ENCODE measurements at places on chromosomes 16 and 17. TPM values are rescaled to one million over a fixed set of nuclear protein-coding genes. Genes with fewer than 3 reads are reported as not detected.

- no peak overlapping the region for H3K27ac ChIP-seq
- H3K4me3 ChIP-seq: no peak overlapping the region
- peaks cover 37% of the 10 kb centered on the region for H3K4me1 ChIP-seq
- H3K36me3 ChIP-seq: peaks cover 69% of the 10 kb centered on the region
Observed at GRCh38 chr17:49703557-49704277, 4.0 kb downstream of the SLC35B1 start.

GRCh38 chr17:77327181-77327565, 186.4 kb downstream of the SEC14L1 start:
- DNase-seq: peak; percentile 12
- H3K4me3 ChIP-seq: no peak overlapping the region
- H3K4me1 ChIP-seq: peaks cover 63% of the 10 kb centered on the region
- H3K27ac ChIP-seq: peak overlapping the region; percentile 97
- H3K36me3 ChIP-seq: no peaks in the 10 kb centered on the region

DNA sequence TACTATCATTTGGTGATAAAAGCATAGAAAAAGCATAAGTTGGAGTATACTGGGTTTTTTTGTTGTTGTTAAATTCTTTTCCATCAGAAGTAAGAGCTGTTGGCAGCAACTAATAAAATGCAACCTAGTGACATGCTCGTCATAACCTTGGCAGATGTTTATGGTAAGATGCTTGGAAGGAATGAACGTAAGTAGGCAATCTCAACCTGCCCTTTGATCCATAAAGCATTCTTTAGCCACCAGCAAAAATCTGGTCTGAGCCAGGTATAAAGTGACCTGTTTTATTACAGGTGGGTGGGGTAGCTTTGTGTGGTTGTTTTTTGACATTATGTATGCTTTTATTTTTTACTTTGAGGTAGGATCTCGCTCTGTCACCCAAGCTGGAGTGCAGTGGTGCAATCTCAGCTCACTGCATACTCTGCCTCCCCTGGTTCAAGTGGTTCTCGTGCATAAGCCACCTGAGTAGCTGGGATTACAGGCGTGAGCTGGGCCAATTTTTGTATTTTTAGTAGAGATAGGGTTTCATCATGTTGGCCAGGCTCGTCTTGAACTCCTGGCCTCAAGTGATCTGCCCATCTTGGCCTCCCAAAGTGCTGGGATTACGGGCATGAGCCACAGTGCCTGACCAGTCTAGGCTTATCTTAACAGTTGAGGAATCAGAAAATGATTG, 22.0 kb downstream of the WSB1 start:
- no peak overlapping the region for H3K4me3 ChIP-seq
- no peaks in the 10 kb centered on the region for H3K4me1 ChIP-seq
- no peak for DNase-seq
- peak overlapping the region; percentile 23 for H3K27ac ChIP-seq
- H3K36me3 ChIP-seq: no peaks in the 10 kb centered on the region
- H3K27me3 ChIP-seq: no peaks in the 10 kb centered on the region

The NHERF2 gene
- 54.7 TPM for total RNA-seq

The SPNS3 gene
- total RNA-seq: not detected

The SLC7A5 gene
- total RNA-seq: 5.5 TPM

The SLFN11 gene
- total RNA-seq: 55.8 TPM

The HOXB6 gene
- total RNA-seq: 5.1 TPM

The TPSD1 gene
- total RNA-seq: 14.0 TPM

All from tibial nerve (tissue), 4 donors.